ENCODE measurements at places on chromosomes 12 and 14.

GRCh38 chr12:122363782-122364181 lies 58.7 kb downstream of the CLIP1 start:
- DNase-seq, result no peak

DNA sequence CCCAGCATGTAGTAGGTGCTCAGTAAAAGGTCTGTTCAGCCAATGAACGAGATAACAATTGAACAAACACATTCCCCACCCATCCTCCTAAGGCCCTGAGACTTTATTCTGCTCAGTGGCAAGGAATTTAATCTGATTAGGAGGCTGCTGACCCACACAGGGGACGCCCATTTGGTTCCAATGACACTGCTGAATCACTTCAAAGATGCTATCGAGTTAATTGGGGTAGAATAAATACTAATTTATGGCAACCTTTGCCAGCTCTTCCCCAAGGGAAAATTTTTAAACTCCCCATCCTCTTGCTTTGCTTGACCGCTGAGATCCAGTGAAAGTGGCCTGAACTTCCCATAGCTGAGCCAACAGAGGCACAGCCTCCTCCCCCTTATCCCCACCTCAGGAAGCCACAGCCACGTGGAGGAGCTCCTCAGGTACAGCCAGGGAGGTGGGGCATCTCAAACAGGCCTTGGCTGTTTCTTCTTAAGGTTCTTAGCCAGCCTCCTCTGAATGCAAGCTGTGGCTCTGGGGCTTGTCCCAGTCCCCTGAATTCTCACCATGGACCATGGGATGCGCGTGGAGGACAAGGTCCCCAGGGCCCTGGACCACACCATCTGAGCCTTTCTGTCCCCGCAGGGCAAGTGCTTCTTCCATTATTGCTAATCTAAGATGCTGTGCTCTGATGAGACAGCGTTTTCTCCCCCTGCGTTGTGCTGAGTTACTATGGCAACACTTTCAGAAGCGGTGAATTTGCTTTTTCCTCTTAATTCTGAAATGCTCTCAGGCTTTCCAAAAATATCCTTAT lies 26.7 kb downstream of the C14orf132 start:
- DNase-seq, result no peak

GRCh38 chr12:98456576-98457573 lies 58.5 kb upstream of the TMPO start:
- DNase-seq, result peak; percentile 69

GRCh38 chr14:61463664-61464285 lies 142.4 kb downstream of the PRKCH start:
- DNase-seq, result no peak

DNA sequence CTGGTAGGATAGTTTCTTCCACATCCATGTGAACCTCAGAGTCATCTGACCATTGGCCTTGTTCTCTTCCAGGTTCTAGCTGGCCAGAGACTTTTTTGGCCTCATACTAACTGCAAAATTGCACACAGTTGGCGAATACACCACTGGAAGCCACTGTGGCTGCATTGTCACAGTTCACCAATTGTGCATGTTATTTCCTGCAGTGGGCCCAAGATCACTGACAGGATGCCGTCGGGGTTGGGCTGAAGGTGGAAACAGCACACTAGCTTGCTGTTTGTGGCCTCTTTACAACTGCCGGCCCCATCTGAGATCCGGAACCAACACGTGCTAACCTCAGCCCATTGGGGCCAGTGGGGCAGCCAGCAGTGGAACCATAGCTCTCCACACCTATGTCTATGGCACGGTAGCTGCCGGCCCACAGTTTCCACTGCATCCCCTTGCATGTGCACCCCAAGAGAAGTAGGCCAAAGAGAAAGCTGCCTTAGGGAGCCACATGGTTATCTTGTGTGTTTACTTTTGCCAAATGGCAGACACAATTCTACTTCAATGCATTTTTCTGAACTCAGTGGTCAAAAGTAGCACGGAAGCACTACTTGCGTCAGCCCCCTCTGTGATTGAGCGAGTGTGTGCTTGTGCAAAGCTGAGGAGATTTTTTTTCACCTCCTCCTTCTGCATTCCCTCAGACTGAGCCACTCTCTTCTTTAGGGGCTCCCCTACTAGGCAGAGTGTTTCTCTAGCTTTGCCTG lies 464.0 kb downstream of the RAD51B start:
- DNase-seq, result no peak

GRCh38 chr12:57622293-57623245 lies 10.4 kb downstream of the B4GALNT1 start:
- no peak for DNase-seq

DNA sequence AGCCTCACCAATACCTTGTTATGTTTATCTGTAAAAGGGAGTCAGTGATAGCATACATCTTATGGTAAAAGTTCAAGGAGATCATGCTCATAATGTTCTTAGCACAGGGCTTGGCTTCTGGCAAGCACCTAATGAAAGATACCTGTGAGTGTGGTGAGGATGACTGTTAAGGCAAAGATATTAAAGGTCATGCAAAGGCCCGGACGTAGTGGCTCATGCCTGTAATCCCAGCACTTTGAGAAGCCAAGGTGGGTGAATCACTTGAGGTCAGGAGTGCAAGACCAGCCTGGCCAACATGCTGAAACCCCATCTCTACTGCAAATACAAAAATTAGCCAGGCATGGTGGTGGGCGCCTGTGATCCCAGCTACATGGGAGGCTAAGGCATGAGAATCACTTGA lies 425.9 kb upstream of the TBX3 start:
- no peak for DNase-seq

GRCh38 chr14:42140831-42141279 lies 534.2 kb downstream of the LRFN5 start:
- DNase-seq, result no peak

- DNase-seq, result peak; percentile 98
Observed at GRCh38 chr14:74647678-74648461, 35.8 kb upstream of the LTBP2 start.

DNA sequence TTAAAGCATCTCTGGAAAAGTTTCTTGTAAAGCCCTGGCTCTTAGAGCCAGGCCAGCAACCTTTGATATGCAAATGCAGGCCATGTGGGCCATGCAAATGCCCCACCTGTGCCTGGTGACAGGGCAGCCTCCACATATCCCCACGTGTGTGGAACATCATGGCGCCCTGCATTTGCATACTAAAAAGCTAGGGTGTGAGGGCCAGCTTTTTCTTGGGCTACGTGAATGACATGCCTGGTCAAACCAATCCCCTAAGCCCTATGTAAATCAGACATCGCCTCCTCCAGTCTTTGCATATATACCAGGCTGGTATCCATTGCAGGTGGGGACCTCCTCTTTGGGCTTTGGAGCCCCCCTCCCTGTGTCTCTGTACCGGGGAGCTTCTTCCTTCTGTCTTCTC lies 6.4 kb downstream of the CSRP2 start:
- DNase-seq, result no peak

GRCh38 chr14:51333901-51334521 lies 94.0 kb downstream of the TMX1 start:
- no peak for DNase-seq

- DNase-seq, result no peak
Observed at GRCh38 chr14:102120888-102121287, 18.8 kb upstream of the WDR20 start.

DNA sequence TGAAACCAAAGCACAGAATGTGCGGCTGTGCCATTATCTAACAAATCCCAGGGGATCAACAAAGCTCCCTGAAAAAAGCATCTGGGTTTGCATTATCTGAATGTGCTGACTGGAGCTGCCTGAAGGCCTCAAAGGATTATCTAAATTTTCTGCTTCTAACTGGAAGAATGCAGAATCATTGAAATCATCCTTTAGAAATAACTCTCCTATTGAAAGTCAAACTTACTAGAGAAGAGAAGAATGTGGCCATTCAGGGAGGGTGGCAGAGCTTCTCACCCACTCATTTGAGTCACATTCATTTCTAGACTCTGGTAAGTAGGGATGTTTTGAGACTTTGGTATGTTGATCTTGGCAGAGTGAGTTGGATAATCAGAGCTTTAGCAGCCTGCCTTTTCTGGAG lies 220.6 kb upstream of the RGS6 start:
- no peak for DNase-seq

Measured in DMS79 treated with DMSO at 0.1 percent for 48 hours (cell line).